ENCODE measurements at places on chromosomes 5 and 9. TPM values are rescaled to one million over a fixed set of nuclear protein-coding genes. Genes with fewer than 3 reads are reported as not detected.

Gene ADGRD2
- 0.45 TPM for total RNA-seq

Gene CDH9
- 0.31 TPM for total RNA-seq

Gene IFNB1
- not detected for total RNA-seq

Gene OR2K2
- total RNA-seq, result not detected

Gene ASPN
- total RNA-seq, result not detected

Gene ZDHHC11
- total RNA-seq, result 21.8 TPM

Gene SLC31A1
- 33.3 TPM for total RNA-seq

Gene GLDC
- total RNA-seq, result 133 TPM

Gene HACD4
- 2.2 TPM for total RNA-seq

Gene GOLM1
- 82.1 TPM for total RNA-seq

Gene ANKRD18B
- 6.4 TPM for total RNA-seq

Gene PLAC8L1
- not detected for total RNA-seq

Gene CLIC3
- 0.56 TPM for total RNA-seq

Gene APBA1
- total RNA-seq, result 0.58 TPM

- peaks cover 13% of the 10 kb centered on the region for H3K36me3 ChIP-seq
- no peaks in the 10 kb centered on the region for H3K27me3 ChIP-seq
- no peak overlapping the region for H3K4me3 ChIP-seq
- H3K4me1 ChIP-seq, result peaks cover 8% of the 10 kb centered on the region
- no peak for DNase-seq
Observed at GRCh38 chr9:125961072-125961471, 213.9 kb downstream of the PBX3 start.

DNA sequence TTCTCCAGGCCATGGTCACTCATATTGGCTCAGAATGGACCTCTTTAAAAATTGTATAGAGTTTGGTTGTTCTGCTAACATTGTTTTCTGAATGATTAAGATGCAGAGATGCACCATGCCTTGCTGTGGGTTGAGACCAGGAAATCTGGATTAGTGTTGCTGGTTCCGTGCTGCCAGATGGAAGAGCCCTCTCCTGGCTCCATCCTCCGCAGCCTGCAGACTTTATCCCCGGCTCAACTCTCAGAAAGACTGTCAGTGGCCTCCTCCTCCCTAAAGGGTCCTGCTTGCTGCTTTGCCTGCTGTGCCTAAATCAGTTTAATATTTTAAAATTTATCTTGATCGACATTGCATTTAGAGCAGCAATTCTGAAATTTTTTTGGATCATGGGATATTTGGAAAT is 196.7 kb downstream of the TENT4A start:
- no peak for DNase-seq
- H3K4me1 ChIP-seq, result no peaks in the 10 kb centered on the region
- no peak overlapping the region for H3K4me3 ChIP-seq
- H3K27ac ChIP-seq, result no peak overlapping the region
- H3K27me3 ChIP-seq, result no peaks in the 10 kb centered on the region

- DNase-seq, result peak; percentile 33
- no peak overlapping the region for H3K27ac ChIP-seq
- no peak overlapping the region for H3K4me3 ChIP-seq
- H3K36me3 ChIP-seq, result no peaks in the 10 kb centered on the region
- peaks cover 20% of the 10 kb centered on the region for H3K27me3 ChIP-seq
Observed at GRCh38 chr9:105651806-105652205, 10.5 kb upstream of the TAL2 start.

- no peaks in the 10 kb centered on the region for H3K36me3 ChIP-seq
- no peak overlapping the region for H3K27ac ChIP-seq
- no peak overlapping the region for H3K4me3 ChIP-seq
- peaks cover 5% of the 10 kb centered on the region for H3K4me1 ChIP-seq
Observed at GRCh38 chr5:123223921-123224320, 134.9 kb downstream of the PRDM6 start.

DNA sequence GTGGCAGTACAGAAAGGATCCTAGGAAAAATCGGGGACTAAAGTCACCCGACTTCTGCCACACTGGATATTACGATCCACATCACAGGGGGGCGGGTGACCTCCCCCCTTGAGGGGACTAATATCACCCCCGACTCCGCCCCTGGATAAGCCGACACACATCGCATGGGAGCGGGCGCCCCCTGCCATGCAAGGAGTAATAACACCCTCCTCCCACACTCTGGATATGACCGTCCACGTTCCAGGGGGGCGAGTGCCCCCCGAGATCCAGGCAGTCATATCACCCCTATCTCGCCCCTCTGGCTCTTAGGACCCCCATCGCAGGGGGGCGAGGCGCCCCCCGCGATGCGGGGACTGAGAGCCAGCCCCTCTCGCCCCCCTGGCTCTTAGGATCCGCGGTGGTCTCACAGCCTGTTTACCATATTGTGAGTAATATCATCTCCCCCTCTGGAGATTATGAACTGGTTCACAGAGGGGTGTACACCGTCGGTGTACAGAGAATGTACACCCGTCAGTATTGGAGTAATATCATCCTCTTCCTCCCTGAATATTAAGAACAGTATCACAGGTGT is 423.0 kb downstream of the DIRAS2 start:
- peak overlapping the region; percentile 64 for H3K4me3 ChIP-seq
- DNase-seq, result peak; percentile 75
- no peaks in the 10 kb centered on the region for H3K36me3 ChIP-seq
- H3K27ac ChIP-seq, result no peak overlapping the region
- H3K27me3 ChIP-seq, result no peaks in the 10 kb centered on the region

DNA sequence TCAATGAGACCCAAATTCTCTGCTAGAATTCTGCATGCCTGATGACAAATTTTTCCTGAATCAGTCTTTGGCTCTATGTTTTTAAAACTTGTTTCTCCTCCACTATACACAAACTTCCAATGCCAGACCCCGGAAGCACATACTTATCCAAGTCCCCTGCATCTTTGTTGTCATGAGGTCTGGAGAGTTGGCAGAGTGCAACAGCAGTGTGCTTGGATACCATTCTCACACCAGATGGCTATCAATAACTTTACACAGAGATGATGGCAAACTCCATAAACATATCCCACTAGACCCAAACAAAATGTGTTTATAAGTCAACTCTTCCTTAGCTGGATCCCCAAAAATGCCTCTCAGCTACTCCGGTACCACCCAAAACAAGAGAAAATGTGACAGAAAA is 337.7 kb upstream of the TRPC7 start:
- H3K36me3 ChIP-seq, result no peaks in the 10 kb centered on the region
- H3K27me3 ChIP-seq, result no peaks in the 10 kb centered on the region
- H3K4me1 ChIP-seq, result no peaks in the 10 kb centered on the region
- no peak overlapping the region for H3K4me3 ChIP-seq

GRCh38 chr5:59462956-59463355 is 430.6 kb downstream of the PDE4D start:
- H3K4me1 ChIP-seq, result peaks cover 13% of the 10 kb centered on the region
- H3K4me3 ChIP-seq, result no peak overlapping the region
- H3K27ac ChIP-seq, result no peak overlapping the region
- no peaks in the 10 kb centered on the region for H3K36me3 ChIP-seq

DNA sequence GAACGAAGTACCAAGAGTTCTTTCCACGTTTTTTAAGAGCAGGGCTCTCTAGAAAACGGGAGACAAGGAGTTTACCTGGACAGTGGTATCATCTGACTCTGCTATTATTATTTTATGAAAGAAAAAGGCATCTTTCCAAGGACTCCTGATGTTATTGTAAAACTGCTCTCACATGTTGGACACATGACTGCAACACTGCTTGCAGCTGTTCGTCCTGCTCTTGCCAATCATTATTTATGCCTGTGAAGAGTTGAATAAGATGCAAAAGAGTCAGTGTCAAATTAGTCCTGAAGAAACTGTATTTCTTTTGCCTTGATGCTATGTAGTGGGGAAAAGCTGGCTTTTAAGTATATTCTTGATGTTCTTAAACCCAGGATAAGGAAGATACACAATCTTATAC is 284.5 kb upstream of the PTGER4 start:
- no peaks in the 10 kb centered on the region for H3K4me1 ChIP-seq
- no peak overlapping the region for H3K4me3 ChIP-seq
- H3K27ac ChIP-seq, result no peak overlapping the region

GRCh38 chr5:107576155-107576554 is 94.6 kb downstream of the EFNA5 start:
- DNase-seq, result no peak
- peaks cover 45% of the 10 kb centered on the region for H3K4me1 ChIP-seq
- H3K27me3 ChIP-seq, result no peaks in the 10 kb centered on the region
- H3K36me3 ChIP-seq, result no peaks in the 10 kb centered on the region
- H3K4me3 ChIP-seq, result no peak overlapping the region

DNA sequence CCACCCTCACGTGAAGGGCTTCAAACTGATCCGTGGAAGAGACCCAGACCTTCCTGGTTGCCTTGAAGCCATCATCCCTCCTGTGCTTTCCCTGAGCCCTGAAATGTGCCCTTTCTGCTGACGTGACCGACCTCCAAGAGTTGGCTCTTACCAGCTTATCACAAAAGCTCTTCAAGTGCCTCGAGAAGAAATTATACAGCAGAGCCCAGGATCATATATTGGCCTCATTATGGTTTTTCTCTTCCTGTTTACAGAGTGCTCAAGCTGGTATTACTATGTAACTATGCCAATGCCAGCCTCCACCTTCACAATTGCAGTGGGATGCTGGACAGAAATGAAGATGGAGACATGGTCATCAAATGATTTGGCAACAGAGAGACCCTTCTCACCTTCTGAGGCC is 66.0 kb downstream of the AOPEP start:
- no peak overlapping the region for H3K4me3 ChIP-seq
- no peaks in the 10 kb centered on the region for H3K36me3 ChIP-seq
- no peaks in the 10 kb centered on the region for H3K27me3 ChIP-seq
- H3K4me1 ChIP-seq, result no peaks in the 10 kb centered on the region
- H3K27ac ChIP-seq, result no peak overlapping the region

- H3K4me3 ChIP-seq, result no peak overlapping the region
- peak; percentile 31 for DNase-seq
Observed at GRCh38 chr5:669842-670395, 23.2 kb downstream of the TPPP start.

GRCh38 chr5:161847447-161847846 is 473 bp upstream of the GABRA1 start:
- peak; percentile 46 for DNase-seq
- no peak overlapping the region for H3K27ac ChIP-seq
- peaks cover 26% of the 10 kb centered on the region for H3K4me1 ChIP-seq
- peak overlapping the region; percentile 71 for H3K4me3 ChIP-seq
- H3K27me3 ChIP-seq, result peaks cover 33% of the 10 kb centered on the region
- H3K36me3 ChIP-seq, result no peaks in the 10 kb centered on the region

DNA sequence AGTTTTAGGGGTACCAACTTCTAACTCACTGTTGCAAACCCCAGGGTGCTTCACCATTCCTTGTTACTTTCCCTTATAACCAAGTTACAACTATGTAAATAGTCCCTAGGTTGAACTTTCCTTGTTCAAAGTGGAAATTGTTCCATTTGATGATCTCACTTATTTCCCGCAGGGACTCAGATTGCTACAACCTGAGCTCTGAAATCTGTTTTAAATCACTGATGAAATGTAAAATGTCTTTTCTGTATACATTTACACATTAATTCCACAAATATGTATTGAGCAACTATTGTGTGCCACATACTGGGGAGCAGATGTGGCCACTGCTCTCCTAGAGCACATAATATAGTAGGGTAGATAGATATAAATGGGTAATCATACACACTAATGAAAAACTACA is 69.1 kb upstream of the TARS1 start:
- no peaks in the 10 kb centered on the region for H3K27me3 ChIP-seq
- no peak for DNase-seq
- no peaks in the 10 kb centered on the region for H3K4me1 ChIP-seq
- no peaks in the 10 kb centered on the region for H3K36me3 ChIP-seq
- H3K4me3 ChIP-seq, result no peak overlapping the region
- H3K27ac ChIP-seq, result no peak overlapping the region

GRCh38 chr9:125754096-125754495 is 6.9 kb downstream of the PBX3 start:
- H3K4me3 ChIP-seq, result no peak overlapping the region
- no peak for DNase-seq
- no peaks in the 10 kb centered on the region for H3K36me3 ChIP-seq
- H3K27ac ChIP-seq, result peak overlapping the region; percentile 12

GRCh38 chr9:109171926-109172325 is 4.9 kb upstream of the FRRS1L start:
- DNase-seq, result no peak
- H3K36me3 ChIP-seq, result no peaks in the 10 kb centered on the region
- peaks cover 19% of the 10 kb centered on the region for H3K27me3 ChIP-seq
- no peak overlapping the region for H3K4me3 ChIP-seq
- no peak overlapping the region for H3K27ac ChIP-seq

DNA sequence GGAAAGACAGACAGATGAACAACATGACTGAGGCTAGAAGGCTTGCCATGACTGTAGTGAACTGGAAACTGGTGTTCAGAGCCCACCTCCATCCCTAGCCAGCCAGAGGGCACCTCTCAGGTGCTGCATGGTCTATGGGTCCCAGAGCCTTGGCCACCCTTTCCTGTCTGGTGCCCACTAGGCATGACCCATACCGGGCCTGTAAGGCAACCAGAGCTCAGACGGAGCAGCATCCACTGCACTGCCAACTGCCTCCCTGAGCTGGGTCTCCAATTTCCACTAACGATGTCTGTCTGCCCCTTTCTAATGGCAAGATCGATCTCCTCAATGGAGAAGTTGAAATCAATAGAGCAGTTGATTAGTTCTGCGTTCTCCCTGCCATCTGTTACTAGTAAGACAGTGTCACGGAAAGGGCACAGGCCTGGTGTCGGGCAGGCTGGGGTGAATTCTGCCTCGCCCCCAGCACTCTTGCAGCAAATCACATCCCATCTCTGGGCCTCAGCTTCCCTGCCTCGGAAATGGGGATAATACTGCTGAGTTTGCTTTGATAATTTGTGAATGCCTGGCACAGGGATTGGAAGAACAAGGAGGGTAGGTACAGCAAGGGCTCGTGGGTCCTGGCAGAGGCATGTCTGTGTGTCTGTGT is 172.3 kb upstream of the MVB12B start:
- H3K36me3 ChIP-seq, result no peaks in the 10 kb centered on the region
- no peak overlapping the region for H3K4me3 ChIP-seq
- no peak overlapping the region for H3K27ac ChIP-seq
- no peaks in the 10 kb centered on the region for H3K27me3 ChIP-seq
- DNase-seq, result no peak

DNA sequence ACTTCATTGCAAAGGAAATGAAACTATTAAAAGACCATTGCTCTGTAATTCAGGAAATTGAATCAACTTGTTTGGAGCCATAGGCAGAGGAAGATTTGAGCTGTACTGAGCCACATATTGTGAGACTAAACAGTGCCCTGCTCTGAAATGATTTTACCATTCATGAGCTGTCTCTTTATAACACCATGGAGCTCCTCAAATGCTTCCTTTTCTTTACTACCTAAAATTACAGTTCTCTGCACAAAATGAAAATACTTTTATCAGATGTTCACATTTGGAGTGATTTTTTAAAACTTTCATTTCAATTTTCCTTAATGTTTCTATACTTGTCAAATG is 97.9 kb downstream of the NLN start:
- H3K4me3 ChIP-seq, result no peak overlapping the region
- H3K27ac ChIP-seq, result peak overlapping the region; percentile 36
- peaks cover 20% of the 10 kb centered on the region for H3K36me3 ChIP-seq
- DNase-seq, result no peak
- peaks cover 9% of the 10 kb centered on the region for H3K4me1 ChIP-seq

DNA sequence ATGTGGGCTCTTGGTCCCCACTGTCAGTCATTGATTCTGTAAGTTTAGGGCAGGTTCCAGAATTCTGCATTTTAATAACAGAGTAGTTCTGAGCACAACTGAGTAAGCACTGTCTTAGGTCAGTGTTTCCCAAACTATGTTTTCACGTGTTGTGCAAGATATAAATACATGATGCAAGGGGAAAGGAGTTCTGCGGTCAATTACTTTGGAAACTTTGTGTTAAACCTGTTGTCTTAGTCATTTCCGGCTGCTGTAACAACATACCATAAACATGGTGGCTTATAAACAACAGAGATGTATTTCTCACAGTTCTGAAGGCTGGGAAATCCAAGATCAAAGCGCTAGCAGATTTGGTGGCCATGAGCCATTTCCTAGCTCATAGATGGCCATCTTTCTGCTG is 69.8 kb downstream of the EQTN start:
- no peak overlapping the region for H3K27ac ChIP-seq
- H3K4me1 ChIP-seq, result no peaks in the 10 kb centered on the region
- H3K4me3 ChIP-seq, result no peak overlapping the region
- DNase-seq, result no peak
- no peaks in the 10 kb centered on the region for H3K27me3 ChIP-seq

Measured in GM23338 (cell line).